GM04504 (cell line): ENCODE measurements at places on chromosomes 6 and 20.
A peak's percentile ranks its signal among the peaks of the same experiment; 100 is the strongest.

DNA sequence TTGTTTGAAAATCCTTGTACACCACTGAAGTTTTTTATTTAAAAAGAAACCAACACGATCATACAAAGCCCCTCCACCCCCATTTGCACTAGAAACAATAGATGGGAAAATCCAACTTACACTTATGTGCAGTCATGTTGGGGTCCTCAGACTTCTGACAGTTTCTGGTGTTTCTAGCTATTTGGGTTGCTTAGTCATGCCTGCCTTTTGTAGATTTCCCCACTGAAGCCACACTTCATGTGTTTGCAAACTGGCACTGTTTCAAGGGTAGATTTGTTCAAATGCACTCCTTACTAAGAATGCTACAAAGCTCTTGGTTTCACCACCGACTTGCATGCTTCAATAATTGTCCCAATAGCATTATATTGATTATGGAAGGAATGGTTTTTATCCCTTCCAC is 1.5 kb downstream of the SH3BGRL2 start:
- no peak for DNase-seq

- DNase-seq, result no peak
Observed at GRCh38 chr6:53828215-53828614, 33.4 kb downstream of the LRRC1 start.

- DNase-seq, result no peak
Observed at GRCh38 chr6:1392813-1393640, 3.7 kb downstream of the FOXF2 start.

DNA sequence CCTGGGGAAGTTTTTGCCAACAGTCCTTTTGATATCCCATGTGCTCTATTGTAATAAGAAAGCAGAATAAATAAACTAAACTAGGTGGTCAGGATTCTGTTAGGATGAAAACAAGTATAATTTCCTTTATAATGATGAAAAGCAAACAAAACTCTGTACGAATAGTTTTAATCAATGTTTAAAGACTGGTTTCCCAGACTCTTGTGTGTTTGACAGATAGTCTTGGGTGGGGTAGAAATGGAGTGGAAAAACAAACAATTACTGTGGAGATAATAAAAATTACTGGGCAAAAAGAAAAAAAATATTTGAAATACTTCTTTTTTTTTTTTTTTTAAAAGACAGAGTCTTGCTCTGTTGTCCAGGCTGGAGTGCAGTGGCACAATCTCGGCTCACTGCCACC is 152.1 kb upstream of the FLRT3 start:
- DNase-seq, result no peak

- DNase-seq, result no peak
Observed at GRCh38 chr6:89081129-89081422, 525 bp downstream of the PNRC1 start.

GRCh38 chr6:40383348-40384115 is 203.6 kb downstream of the LRFN2 start:
- no peak for DNase-seq

DNA sequence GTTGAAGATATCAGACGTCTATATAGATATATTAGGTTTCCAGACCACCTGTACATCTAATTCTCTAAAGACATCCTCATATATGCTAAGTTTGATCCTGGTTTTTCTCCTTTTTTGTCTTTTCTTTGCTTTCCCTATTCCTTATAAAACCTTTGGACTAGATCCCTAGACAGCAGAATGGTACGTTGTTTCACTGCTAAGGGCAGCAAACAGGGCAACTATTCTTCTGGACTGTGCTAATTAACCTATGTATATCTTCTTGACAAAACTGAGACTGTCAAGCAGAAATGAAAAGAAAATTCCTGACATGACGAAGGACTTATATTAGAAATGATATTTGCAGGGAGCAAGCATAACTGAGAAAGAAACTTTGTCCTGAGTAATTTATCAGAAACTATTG is 19.1 kb downstream of the ME1 start:
- DNase-seq, result no peak

DNA sequence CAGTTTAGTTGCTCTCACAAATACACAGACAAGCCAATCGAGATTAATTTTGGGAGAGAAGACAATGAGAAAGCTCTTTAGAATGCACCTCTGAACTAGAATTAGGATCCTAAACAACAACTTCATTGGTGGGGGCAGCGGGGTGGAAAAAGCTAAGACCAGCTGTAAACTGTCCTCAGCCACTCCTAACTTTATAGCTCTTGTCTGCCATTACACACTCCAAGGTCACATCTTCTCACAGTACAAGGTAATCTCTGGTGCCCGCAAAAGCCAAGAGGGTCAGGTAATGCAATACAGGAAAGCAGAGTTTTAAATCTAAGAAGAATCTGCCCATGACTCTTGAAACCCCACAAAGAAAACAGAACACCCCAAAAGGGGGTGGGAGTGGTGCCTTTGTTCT is 17.8 kb upstream of the IL22RA2 start:
- DNase-seq, result no peak

GRCh38 chr20:37829128-37829527 is 73.8 kb upstream of the VSTM2L start:
- no peak for DNase-seq

DNA sequence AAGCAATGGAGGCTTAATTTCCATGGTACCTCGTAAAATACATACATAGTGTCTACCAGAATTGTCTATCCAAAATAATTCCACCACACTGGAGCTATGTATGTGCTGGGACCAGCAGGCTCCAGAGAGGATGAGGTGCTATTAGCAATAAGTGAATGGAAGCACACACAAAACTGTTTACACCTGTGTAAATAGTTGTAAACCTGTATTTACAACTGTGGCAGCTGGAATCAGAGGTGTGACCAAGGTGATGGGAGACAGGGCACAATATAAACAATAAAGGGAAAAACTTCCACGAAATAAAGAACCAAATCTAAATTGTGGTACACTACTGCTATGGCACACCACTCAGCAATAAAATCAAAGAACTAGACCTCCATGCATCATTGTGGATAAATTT is 14.4 kb downstream of the RARS2 start:
- DNase-seq, result no peak

DNA sequence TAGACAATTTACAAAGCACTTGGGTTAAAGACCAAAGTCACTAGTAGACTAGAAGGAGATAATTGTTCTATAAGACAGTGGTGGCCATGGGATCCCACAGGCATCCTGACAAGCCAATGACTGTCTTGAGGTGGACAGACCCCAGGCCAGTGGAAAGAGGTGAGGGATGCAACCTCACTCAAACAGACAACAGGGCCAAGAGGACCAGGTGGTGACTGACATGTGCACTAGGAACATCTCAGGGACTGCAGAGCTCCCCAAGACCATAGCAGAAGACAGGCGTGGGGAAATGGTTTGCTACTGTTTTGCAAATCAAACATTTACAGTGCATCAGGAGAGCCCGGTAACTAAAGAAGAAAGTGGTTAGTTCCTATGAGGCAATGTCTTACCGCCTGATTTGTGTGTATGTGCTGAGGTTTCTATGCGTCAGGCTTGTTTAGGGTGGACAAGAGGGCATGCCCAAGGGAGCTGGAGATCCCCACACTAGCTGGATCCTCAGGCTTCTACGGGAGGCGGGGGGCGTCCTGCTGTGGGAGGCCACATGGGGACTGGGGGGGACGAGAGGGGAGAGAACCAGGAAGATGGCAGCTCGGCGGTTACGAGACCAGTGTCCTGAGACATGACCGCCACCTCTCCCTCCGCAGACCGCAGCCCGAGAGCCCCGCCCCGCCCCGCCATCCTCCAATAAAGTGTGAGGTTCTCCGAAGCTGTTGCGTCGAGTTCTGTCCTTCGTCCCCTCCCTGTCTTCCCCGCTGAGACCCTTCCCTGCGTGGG is 623 bp upstream of the MRPS26 start:
- DNase-seq, result peak; percentile 37

DNA sequence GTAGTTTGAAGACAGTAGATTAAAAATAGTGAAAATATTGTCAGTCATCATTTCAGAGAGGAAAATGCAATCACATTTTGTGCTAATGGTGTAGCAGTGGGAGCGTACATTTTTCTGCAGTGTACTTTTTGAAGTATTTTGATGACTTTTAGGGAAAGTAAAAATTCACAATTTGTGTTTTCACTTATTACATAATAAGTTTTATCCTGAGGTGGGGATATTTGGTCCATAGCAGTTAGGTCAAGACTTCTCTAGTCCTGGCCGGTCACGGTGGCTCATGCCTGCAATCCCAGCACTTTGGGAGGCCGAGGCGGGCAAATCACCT is 122.3 kb downstream of the SASH1 start:
- no peak for DNase-seq

- DNase-seq, result peak; percentile 57
Observed at GRCh38 chr6:17156112-17156921, 54.5 kb downstream of the STMND1 start.

GRCh38 chr6:71402096-71402495 is 113.5 kb downstream of the OGFRL1 start:
- DNase-seq, result no peak

DNA sequence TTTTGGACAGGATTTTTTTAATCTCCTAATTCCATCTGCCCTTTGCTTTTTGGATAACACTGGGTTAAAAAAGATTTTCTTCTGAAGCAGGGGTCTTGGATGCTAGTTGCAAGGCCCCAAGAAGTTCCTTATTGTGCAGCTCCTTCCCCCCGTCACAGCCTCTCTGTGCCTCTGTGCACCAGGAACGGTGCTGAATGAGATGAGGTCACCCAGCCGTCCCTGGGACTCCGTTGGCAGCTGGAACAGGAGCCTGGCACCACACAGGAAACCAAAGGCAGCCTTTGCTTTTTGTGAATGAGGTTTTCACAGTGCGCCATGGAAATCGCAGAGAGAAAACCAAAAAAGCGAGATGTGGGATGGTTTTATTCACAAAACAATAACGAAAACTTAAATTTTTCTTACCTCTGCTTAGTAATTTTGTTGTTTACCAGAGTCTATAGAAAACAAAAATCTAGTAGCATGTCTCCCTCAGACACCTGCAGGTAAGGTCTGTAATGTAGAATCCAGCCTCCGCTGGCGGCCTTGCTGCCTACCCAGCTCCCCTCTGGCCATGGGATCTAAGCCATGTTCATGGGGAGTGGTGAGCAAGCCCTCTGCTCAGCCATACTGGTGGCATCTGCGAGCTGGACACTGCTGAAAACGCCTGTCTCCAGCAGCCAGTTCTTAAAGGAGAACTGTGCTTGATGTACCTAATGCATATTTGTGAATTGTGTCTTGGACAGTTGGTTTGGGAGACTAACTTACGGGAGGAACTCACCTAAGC is 40.4 kb upstream of the SYNJ2 start:
- no peak for DNase-seq

- no peak for DNase-seq
Observed at GRCh38 chr20:36893801-36894200, 17.9 kb downstream of the TLDC2 start.

GRCh38 chr6:134146268-134147033 is 94.0 kb upstream of the SLC2A12 start:
- no peak for DNase-seq

DNA sequence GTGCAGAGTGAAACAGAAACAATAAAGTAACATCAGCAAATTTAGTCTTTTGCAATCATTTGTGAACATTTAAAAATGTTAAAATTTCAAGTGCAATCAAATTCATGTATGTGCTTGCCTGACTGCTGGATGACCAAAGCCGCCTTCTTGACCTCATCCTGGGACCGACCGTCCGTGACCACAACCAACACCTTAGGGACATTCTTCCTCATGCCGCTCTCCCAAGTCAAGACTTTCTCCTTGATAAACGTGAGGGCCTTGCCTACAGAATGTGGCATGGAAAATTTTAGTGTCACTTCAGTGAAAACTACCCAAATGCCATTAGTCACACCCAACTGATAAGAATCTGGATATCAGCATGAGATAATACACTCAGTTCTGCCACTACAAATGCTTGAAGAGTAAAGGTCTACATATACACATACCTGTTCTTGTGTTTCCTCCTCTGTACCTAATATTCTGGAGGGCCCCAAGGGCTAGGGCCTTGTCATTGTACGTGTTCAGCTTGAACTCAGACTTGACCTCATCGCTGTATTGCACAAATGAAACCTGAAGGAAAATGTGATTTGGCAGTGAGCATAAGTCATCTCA is 86.8 kb downstream of the COL12A1 start:
- DNase-seq, result no peak

DNA sequence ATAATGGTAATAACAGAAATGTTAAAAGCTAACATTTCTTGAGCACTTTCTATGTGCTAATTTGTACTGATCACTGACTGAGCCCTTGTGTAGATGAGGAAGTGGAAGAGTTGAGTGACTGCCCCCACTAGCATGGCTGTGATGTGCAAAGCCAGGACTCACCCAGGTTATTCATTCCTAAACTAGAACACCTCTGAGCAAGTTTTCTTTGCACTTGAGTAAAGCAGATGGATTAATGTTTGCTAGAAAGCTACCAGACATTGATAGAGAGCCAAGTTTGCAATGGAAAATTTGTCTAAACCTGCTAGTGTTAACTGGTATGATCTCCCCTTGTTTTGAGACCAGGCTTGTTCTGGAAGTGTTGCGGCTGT is 467.4 kb upstream of the PLCB4 start:
- DNase-seq, result no peak

- DNase-seq, result no peak
Observed at GRCh38 chr6:30169658-30170614, 6.6 kb downstream of the TRIM15 start.

DNA sequence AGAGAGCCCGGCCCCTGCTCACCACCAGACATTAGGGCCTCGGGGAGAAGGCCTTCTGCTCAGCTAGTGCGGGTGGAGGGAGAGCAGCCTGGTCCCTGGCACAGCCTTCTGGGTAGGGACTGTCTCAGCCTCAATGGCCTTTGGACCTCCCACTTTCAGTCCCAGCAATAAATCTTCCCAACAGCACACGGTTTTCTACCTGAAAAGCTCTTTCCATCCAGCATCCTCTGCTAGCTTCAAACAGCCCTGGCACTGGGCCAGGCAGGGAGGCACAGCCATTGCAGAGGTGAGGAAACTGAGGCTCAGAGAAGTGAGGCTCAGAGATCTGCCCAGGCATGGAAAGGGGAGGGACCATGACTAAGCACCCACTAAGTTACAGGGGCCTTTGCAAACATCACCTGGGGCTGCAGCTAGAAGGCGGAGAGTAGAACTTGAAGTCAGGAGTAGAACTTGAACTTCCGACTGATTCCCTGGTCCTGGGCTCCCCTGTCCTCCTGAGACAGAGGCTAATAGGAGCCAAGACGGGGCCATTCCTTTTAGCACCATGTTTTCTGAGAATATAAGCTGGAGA is 43.9 kb upstream of the NOL4L start:
- DNase-seq, result no peak

GRCh38 chr20:49786196-49786595 is 26.4 kb upstream of the SLC9A8 start:
- DNase-seq, result no peak

GRCh38 chr6:127022302-127022701 is 96.2 kb upstream of the RSPO3 start:
- peak; percentile 32 for DNase-seq

DNA sequence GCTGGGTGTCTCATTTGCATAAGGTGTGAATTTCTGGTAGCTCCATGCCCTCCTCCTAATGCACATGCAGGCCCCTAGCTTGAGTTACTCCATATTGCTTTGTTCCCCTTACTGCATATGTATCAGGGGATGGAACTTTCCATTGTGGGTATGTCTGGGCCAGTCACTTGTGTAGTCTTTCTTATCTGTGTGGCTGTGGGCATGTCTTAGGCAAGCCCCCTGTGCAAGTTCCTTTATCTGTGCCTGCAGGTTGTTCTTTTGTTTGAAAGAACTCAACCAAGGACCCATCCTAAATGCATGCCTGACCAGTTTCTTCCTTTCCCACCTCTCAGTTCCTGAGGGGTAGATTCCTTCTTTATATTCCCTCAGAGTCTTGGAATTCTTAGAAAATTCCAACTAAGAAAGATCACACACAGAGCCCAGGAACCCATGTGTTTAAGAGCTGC is 23.6 kb downstream of the MBOAT1 start:
- DNase-seq, result no peak

- DNase-seq, result no peak
Observed at GRCh38 chr20:60055740-60056139, 97.5 kb downstream of the CDH26 start.

GRCh38 chr6:89987140-89987539 is 92.9 kb downstream of the GJA10 start:
- no peak for DNase-seq
